CD4-positive, alpha-beta memory T cell (primary cell): ENCODE measurements at places on chromosomes 3 and 15. TPM values are rescaled to one million over a fixed set of nuclear protein-coding genes. Genes with fewer than 3 reads are reported as not detected.
A peak's percentile ranks its signal among the peaks of the same experiment; 100 is the strongest.

KNG1 gene
- total RNA-seq, result not detected

CP gene
- total RNA-seq, result not detected

ACSBG1 gene
- not detected for total RNA-seq

DNA sequence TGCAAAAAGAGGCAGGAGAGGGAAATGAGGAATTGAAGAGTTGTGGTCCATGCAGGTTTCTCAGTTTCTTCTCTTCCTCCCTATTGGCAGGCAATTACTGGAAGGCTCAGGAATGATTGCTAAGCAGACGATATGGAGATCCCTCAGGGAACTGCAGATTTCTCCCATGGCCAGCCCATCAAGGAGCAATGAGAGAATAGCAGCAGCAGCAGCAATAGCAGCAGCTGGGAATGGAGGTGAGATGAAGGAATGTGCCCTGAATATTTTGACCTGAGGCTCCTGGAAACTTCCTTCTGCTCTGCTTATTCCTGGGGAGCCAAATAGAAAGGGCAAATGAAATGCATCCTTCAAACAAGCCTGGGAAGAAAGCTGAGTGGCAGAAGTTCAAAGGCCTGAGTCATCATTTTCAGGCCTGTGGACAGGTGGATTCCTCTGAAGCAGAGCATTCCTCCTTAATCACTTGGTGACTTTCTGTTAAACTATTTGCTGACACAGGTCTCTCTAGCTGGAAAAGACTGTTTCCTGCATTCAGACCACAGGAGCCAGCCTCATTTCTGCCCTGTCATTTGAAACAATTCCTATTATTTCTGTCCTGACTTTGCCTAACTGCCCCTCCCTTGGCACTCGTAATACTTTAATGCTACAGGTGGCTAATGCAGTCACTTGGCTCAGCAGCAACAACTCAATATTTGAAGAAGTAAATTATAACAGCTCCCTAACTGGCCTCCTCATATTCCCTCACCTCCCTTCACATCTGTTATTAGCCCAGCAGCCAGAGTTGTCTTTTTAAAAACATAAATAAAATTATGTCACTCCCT lies 146.9 kb upstream of the GADL1 start:
- H3K4me1 ChIP-seq, result no peaks in the 10 kb centered on the region
- no peak overlapping the region for H3K4me3 ChIP-seq
- no peak for DNase-seq
- no peaks in the 10 kb centered on the region for H3K36me3 ChIP-seq
- no peaks in the 10 kb centered on the region for H3K27me3 ChIP-seq

GRCh38 chr15:70385052-70385451 lies 287.3 kb upstream of the TLE3 start:
- H3K27me3 ChIP-seq, result no peaks in the 10 kb centered on the region
- no peak overlapping the region for H3K4me3 ChIP-seq
- H3K4me1 ChIP-seq, result no peaks in the 10 kb centered on the region
- no peak for DNase-seq
- no peak overlapping the region for H3K27ac ChIP-seq

DNA sequence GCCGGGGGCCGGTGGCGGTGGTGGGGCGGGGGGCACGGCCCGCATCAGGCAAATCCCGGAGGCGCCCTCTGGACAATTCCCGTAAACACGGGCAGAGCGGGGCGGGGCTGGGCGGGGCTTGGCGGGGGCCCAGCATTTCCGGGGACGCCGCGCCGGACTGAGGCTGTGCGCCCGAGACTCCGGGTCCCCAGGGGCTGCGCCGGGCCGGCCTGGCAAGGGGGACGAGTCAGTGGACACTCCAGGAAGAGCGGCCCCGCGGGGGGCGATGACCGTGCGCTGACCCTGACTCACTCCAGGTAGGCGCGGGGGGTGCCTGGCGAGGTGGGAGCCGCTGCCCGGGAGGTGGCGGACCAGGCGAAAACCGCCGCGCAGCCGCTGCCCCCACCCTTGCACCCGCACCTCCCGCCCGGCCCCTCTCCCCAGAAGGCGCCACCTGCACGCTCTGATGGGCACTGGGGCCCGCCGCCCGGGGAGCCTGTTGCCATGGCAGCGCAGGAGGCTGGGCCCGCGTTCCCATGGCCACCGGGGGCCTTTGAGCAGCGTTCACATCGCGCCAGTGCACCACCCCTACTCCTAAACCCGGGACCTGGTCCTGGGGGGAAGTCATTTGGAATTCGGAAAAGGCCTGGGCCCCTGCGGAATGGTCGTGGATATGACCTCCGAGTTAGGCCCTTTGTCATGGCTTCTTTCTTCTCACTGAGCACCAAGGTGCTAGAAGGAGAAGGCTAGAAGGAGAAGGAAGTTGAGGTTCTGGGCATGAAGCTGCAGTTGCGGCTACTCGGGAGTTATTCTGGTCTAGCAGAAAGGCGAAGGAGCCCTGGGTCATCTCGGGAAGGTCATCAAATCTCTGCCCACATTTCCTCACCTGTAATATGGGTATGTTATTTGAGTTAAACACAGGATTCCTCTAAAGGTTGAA lies 16.1 kb upstream of the SEMA4B start:
- H3K4me3 ChIP-seq, result peak overlapping the region; percentile 6
- peak overlapping the region; percentile 51 for H3K27ac ChIP-seq
- H3K4me1 ChIP-seq, result peaks cover 17% of the 10 kb centered on the region
- no peaks in the 10 kb centered on the region for H3K27me3 ChIP-seq
- DNase-seq, result peak; percentile 56
- H3K36me3 ChIP-seq, result no peaks in the 10 kb centered on the region

DNA sequence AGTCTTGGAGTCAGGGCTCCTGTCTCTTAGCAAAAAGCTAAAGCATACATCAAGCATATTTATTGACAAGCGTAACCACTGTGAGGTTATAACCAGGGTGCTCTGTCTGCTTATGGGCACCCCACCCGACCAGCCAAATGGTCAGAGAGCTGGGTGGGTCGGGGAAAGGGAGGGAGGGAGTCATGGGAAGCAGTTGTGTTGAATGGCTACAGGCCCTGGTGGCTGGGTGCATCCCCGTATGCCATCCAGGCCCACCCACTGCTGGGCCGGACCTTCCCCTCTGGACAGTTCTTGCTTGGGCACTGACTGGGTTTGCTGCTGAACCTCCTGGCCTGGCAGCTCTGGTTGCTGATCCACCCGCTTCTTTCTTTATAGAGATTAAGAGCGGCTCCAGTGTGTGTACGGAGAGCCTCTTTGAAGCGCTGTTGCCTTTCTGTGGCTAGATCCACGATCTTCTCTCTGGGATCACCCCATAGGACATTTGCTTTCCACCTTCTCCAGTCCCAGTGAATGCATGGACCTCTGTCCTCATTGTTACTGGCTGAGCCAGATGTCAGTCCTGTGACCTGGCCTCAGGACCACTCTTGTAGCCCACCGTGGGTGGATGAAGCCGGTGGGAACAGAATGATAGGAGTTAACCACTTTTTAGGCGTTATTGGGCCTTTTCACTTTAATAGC lies 59.6 kb downstream of the SMAD3 start:
- H3K27ac ChIP-seq, result no peak overlapping the region
- DNase-seq, result no peak
- no peaks in the 10 kb centered on the region for H3K36me3 ChIP-seq
- H3K27me3 ChIP-seq, result no peaks in the 10 kb centered on the region
- peaks cover 96% of the 10 kb centered on the region for H3K4me1 ChIP-seq
